T-helper 1 cell (primary cell): ENCODE measurements at places on chromosomes 1 and 21.

DNA sequence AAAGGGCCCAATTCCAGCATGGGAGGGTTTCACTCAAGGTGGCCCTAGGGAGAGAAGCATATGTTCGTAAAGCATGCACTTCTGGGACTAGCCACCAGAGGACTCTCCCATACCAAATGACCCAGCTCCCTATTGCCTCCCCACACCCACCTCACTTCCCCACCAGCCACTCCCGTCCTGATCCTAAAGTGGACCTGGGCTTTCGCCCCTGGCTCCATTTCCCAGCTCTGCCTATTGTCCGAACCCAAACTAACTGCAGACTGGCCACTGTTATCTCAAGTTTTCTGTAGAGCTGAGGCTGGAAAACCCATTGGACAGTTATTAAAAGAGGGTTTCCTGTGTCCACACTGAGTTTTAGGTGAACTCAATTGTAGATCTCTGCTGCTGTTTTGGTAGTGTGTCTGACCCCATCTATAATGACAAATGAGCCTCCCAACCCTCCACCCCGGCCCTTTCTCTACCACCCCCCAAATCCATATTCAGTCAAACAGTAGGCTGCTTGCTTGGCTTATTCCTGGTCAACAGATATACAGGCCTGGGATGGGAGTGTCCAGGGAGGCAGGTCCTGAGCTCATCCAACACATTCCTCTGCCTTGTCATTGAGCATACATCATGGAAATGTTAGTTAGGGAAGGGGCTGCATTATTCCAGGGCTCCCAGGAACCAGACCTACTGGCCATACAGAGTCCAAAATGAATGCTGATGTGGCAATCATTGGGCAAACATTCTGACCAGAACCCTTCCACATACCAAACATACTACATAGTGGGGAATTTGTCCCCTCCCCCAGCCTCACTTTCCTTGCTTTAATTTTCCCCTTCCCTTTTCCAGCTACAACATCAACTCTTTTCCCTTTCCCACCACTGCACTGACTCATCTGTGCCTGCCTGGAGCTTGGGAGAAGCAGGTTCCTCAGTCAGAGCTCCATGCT is 59.2 kb downstream of the ABCA4 start:
- no peak for DNase-seq

- DNase-seq = no peak
These were observed 85.1 kb downstream of the CLDN17 start for GRCh38 chr21:30081506-30081905.

- no peak for DNase-seq
These were observed 1.8 kb downstream of the C1orf53 start for GRCh38 chr1:197904126-197904787.

GRCh38 chr1:65983500-65983899 is 190.8 kb downstream of the PDE4B start:
- DNase-seq = no peak

DNA sequence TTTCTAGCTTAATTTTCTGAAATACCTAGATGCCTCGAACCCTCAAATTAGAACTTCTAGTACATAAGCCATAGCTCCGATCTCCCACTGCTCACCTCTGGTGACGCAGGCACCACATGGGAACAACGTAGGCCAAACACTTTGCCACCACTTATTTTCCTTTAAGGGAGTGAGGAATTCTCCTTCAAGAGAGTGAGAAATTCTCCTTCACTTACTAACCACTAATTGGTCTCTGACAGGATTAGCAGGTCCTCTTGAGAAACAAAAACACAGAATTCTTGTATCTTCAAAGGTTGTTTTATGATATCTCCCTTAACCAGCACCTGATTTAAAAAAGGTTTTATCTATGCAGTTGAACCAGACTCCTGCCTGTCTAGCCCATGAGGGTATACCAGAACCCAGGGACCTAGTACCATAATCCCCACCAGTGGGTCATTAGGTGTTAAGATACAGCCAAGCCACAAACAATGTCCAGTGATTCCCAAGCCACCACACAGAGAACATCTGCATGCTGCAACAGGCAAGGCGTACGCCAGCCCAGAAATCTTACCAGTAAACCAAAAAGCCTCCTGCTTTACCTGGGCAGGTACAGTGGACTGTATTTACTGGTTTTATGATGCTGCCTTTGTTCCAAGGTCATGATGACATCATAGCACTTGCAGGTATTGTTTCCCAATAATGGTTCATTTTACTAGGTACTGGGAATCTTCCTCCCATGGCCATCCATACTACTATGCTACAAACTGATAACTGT is 20.3 kb upstream of the CXADR start:
- no peak for DNase-seq

GRCh38 chr1:190474650-190475211 is 2.9 kb downstream of the BRINP3 start:
- DNase-seq = no peak

DNA sequence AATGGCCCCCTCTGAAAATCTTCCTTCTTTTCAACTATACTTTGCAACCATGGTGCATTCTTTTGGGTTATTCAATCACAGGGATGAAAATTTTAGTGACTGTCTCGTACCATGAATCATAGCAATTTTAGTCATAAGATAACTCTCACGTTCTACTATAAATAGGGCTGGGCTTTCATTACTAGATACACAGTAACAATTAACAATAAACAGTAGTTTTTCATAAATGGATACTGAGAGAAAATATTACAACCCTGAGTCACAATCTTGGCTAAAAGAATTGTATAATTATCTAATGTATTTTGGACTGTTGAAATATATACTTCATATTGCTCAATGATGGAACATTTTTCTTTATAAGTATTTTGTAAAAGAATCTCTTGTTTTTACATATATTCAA is 96.1 kb downstream of the TEX35 start:
- no peak for DNase-seq

DNA sequence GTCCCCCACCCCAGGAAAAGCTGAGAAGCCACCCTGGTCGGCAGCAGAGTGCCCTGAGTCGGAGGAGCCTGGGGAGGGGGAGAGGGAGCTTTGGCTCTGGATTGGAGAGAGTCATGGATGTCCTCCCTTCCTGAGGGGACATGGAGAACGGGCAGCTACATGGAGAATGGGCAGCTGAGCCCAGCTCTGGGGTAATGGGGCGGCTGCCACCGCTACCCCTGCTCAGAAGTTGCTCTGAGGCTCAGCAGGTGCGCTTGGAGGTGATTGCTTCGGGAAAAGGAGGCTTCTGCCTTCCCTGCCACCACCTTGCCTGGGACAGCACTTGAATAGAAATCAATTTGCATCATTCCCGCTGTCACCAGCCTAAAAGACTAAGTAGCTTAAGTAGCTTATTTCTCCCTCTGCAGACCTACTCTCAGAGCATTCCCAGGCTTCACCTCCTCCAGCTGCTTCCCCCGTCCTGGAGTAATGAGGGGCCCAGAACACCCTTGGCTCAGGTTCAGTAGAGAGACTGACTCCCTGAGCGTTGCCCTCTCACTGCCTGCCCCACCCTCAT is 8.3 kb downstream of the DISP3 start:
- DNase-seq = no peak

DNA sequence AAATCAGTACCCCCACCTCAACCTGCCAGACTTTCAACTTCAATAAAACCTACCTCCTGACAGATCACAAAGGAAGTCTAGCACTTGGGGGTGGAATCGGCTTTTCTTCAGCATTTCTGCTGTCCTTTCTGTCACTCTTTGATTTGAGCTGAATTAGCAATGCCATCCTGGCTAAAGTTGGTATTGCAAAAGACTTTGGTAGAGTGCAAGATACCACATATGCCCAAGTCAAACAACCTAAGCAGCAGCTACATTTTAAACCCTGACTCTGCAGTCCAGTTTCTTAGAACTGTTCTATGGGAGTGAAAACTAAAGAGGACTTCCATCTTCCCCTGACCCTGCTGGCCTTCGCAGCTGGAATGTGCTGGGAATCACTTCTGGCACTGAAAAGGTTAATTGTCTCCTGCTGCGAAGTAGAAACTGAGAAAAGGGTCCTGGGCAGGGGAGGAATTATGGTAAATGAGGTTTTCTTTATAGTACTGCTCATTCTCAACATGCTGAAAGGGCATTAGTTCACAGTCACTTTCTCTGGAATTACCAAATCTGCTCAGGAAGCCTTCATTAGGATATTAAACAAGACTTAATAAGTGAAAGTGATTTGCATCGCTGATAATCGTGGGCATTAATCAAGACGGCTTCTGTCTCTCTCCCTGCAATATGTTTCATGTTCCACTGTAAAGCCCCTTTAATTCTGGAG is 126.2 kb upstream of the SMYD2 start:
- no peak for DNase-seq

GRCh38 chr1:174040387-174040786 is 18.2 kb upstream of the RC3H1 start:
- no peak for DNase-seq

- DNase-seq = no peak
These were observed 10.5 kb upstream of the DNAJB4 start for GRCh38 chr1:77994117-77994705.

GRCh38 chr1:61950418-61950817 is 208.1 kb downstream of the PATJ start:
- no peak for DNase-seq

DNA sequence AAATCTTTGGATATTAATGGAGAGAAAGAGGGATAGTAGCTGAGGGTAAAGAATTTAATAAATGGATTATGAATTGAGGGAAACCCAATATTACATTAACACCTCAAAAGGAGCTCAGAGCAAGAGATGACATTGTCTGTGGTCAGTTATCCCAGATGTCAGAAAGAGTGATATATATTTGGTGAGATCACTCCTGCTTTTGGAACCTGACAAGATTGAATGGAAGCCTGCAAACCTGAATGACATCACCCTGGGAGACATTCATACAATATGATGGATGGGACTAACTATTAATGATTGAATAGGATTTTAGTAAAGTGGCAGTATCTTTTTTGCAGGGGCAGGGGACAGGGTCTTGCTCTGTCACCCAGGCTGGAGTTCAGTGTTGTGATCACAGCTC is 6.8 kb upstream of the IFI6 start:
- DNase-seq = no peak

DNA sequence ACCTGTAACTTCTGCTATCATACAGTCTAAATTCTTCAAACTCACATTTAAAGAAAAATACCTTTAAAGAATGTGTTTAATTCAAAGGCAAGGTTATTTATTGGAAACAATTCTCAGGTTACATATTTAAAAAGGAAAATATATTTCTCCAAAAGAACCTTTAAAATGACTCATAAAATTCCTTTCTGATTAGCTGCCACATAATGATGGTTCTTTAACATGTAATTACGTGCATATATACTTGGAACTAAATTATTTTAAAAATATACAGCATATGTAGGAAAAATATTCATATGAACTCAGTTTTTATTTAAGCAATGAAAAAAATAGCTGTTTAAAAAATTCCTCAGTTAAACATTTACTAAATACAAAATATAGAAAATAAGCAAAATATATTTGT is 173.6 kb downstream of the COP1 start:
- DNase-seq = no peak
